Stimulated activated effector memory CD8-positive, alpha-beta T cell treated with anti-CD3 and anti-CD28 coated beads, Interleukin-12 subunit alpha, Interleukin-12 subunit beta, amount 100 ng/mL, for 72 hours (primary cell): ENCODE measurements at places on chromosomes 11 and 22.

- no peak for DNase-seq
Observed at GRCh38 chr11:65917434-65918210, 1.2 kb downstream of the C11orf68 start.

DNA sequence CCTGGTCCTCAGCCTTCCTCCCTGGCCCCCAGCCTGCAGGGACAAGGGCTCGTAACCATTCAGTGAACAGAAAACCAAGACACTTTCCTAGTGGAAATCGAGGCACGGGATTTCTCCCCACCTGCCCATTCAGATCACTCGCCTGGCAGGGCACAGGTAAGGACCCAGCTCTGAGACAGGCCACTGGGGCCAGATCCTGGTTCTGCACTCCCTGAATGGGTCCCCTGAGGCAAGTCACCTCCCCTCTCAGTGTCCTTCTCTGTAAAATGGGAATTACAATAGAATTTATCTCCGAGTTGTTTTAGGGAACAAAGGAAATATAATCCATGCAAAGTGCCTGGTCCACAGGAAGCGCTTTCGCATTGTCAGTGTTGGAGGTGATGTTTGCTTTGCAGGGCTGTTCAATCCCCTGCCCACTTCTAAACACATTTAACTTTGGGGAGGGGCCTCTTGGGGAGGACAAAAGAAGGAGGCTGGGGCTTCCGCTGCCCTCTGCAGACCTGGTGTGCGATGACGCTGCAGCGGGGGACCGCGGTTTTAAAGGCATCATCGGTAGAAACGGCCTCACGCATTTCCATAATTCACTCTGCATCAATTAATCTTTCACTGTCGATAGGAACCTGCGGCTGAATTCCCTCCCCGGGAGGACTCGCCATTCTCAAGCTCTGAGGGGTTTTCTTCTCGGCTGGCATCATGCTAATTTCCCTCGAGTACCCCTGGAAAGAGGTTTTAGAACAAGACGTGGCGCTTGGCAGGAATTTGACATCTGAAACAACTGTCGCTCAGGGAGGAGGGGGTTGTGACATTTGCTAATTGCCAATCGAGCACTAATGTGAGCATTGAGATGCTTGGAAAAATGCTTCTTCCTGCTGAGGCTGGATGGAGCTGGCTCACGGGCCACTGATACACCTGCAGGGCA is 70.4 kb upstream of the FGF3 start:
- DNase-seq: no peak

DNA sequence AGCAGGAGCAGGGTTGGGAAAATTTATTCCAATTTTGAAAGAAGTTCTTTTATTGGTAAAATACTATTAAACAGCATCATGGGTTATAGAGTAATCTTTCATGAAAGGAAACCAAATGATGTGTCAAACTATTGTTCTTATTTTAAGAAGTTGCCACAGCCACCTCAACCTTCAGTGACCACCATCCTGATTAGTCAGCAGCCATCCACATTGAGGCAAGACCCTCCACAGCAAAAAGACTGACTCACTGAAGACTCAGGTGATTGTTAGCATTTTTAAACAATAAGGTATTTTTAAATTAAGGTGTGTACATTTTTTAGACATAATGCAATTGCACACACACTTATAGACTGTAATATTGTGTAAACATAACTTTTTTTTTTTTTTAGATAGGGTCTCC is 3.7 kb upstream of the HEPHL1 start:
- no peak for DNase-seq

GRCh38 chr22:45805413-45805812 is 133.8 kb downstream of the ATXN10 start:
- DNase-seq: no peak

DNA sequence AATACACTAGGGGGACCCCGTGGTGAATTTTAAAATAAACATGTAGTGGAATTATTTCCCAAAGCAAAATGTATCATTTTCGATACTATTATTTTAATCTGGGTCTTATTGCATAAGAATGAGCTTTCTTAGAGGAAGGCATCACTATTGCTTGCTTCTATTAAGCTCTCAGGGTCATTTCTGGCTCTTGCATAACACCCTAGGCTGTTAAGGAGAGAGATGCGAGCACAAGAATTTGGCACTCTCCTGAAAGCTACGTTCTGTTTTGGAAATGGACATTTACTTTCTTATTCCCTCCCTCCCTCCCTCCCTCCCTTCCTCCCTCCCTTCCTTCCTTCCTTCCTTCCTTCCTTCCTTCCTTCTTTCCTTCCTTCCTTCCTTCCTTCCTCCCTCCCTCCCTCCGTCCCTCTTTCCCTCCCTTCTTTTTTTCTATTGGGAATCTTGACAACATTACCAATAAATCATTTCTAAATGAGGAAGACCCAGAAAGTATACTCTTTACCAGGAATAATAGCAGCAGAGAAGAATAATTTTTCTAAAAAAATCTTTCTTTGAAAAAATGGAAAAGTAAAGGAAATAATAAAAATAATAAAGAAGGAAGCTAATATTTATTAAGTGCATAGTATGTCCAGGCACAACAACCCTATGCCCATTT is 83.6 kb upstream of the BDNF start:
- no peak for DNase-seq
